Muscle of arm (tissue), 14 donors: ENCODE measurements at places on chromosomes 3 and 15. TPM values are rescaled to one million over a fixed set of nuclear protein-coding genes. Genes with fewer than 3 reads are reported as not detected.

TIPARP gene
- polyA plus RNA-seq: 8.2 TPM

SEMA6D gene
- 83.6 TPM for polyA plus RNA-seq

ASB14 gene
- polyA plus RNA-seq: 1.00 TPM

CMTM6 gene
- polyA plus RNA-seq: 43.1 TPM

TRMT10C gene
- 21.6 TPM for polyA plus RNA-seq

LAMB2 gene
- 305 TPM for polyA plus RNA-seq

DOCK3 gene
- 0.32 TPM for polyA plus RNA-seq

PDE12 gene
- polyA plus RNA-seq: not detected
